Stimulated activated CD8-positive, alpha-beta memory T cell treated with anti-CD3 and anti-CD28 coated beads, Interleukin-7, amount 100 ng/mL, for 48 hours (primary cell): ENCODE measurements at places on chromosomes 7 and 10.

- no peak for DNase-seq
Measured at GRCh38 chr7:122844191-122844988, 41.9 kb downstream of the CADPS2 start.

DNA sequence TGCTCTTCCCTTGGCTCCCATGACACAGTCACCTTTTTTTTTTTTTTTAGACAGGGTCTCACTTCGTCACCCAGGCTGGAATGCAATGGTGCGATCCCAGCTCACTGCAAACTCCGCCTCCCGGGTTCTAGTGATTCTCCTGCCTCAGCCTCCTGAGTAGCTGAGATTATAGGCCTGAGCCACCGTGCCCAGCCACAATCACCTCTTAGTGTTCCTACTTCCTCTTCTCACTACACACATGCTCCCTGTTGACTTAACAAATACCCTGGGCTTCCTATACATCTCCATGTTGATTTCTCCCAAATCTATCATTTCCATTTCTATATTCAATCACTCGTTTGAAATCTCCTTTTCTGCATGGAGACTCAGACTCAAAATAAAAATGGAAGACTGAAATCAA, 91.7 kb downstream of the CUBN start:
- DNase-seq, result no peak

GRCh38 chr7:151437159-151437553, 2.8 kb downstream of the CRYGN start:
- DNase-seq, result no peak

DNA sequence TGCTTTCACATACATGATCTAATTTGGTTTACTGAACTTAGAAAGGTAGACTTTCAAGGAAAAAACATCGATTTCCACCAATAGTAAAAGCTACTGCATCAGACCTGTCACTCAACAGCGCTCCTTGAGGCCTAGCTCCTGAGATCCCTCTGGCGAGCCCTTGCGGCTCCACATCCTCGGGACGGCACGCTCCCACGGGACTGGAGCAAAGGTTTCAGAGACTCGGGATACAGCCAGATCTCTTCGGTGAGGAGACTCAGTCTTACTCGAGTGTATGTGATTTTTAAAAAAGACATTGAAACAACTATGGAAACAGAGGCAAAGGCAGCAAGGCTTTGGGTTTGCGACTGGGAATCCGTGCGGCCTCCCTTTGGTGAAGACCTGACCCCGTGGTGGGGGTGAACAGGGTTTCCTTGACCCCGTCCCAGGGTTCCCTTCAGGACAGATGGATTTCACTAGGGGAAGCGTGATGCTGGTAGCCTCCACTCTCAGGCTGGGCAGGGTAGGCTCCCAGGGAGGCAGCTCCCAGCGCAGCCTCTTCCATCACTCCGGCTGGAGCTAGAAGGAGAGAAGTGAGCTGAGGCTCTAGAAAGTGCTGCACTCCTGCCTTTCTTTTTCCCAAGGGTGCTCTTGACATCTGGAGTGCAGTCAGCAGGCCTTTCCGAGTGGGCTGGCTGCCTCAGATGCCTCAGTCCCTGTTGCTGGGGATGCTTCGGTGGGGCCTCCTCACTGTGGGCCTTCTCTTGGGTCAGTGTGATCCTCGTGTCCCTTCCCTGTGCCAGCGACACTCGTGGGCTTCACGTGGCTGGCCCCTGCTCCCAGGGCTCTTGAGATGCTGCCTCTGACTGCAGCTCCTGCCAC, 5.8 kb upstream of the ATP6V0E2 start:
- DNase-seq, result no peak

- DNase-seq, result no peak
Measured at GRCh38 chr7:24130631-24131030, 153.4 kb upstream of the NPY start.

DNA sequence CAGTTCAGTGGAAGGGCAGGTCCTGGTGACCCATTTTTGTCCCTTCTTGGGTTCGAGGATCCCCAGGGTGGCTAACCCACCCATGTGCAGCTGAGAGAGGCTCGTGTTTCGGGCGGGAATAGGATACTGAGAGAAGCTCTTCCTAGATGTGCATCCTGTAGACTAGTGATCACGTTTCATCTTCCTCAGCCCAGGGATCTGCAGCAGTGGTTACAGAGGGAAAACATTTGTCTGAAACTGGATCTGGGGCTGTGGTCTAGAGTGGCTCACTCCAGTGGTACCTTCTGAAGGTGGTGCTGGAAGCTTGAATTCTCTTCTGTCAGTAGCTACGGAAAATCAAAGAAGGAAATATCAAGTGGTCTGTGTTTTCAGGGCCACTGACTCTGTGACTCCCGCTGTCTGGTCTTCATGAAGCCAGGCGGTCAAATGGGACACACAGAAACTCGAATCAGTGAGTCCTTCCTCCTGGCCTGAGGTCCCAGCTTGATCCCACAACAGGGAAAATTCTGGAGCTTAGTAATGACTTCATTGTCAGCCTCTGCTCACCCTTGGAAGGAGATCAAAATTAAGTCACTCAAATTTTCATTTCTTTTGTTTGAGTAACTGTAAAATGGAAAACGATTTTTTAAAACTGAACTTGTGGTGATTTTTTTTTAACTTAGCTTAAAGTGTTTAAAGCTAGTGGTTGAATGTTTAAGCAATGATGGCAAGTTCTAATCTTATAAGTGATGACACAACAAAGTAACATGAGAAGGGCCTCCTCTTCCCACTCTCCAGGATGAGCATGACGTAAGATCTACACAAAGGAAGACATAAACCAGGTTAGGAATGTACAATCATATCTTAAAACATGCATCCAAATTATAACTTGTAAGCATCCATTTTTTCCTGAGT, 469.3 kb upstream of the KLF6 start:
- DNase-seq, result no peak

- DNase-seq, result no peak
Measured at GRCh38 chr7:33067921-33068320, 5.3 kb upstream of the NT5C3A start.

DNA sequence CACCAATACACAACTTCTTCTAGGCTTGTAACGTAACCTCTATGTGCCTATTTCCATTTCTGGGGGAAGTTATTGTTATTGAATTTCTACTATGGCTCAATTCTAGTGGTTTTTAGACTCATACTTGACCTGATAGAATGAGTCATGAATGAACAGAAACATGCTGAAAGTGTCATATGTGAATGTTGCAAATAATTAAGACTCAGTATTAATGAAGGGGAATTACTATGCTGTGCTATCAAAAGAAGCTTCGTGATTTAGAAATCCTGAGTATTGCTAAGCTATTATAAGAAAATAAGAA, 135.1 kb upstream of the ZWINT start:
- DNase-seq, result no peak

- no peak for DNase-seq
Measured at GRCh38 chr10:124037784-124038183, 55.6 kb downstream of the CHST15 start.
